Stimulated activated CD4-positive, alpha-beta T cell treated with anti-CD3 and anti-CD28 coated beads, Interleukin-4, amount 100 ng/mL, for 24 hours (primary cell): ENCODE measurements at places on chromosomes 3 and 15.

DNA sequence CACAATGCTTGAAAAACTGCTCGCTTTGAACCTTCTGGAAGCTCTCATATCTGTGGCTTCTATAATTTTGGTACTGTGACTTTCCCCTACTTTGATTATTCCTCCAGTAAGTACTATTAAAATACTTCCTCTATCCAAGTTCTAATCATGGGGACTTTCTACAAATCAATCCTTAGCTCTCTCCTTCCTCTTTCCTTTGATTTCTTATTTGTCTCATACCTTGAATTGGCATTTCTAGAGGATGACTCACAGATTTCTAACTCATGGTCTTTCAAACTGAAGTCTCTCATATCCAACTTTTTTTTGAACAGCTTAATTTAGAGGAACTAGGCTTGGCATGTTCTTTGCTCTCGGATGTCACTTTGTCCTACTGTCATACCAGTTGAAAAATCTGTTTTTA, 241.8 kb downstream of the TBC1D5 start:
- no peak for DNase-seq

DNA sequence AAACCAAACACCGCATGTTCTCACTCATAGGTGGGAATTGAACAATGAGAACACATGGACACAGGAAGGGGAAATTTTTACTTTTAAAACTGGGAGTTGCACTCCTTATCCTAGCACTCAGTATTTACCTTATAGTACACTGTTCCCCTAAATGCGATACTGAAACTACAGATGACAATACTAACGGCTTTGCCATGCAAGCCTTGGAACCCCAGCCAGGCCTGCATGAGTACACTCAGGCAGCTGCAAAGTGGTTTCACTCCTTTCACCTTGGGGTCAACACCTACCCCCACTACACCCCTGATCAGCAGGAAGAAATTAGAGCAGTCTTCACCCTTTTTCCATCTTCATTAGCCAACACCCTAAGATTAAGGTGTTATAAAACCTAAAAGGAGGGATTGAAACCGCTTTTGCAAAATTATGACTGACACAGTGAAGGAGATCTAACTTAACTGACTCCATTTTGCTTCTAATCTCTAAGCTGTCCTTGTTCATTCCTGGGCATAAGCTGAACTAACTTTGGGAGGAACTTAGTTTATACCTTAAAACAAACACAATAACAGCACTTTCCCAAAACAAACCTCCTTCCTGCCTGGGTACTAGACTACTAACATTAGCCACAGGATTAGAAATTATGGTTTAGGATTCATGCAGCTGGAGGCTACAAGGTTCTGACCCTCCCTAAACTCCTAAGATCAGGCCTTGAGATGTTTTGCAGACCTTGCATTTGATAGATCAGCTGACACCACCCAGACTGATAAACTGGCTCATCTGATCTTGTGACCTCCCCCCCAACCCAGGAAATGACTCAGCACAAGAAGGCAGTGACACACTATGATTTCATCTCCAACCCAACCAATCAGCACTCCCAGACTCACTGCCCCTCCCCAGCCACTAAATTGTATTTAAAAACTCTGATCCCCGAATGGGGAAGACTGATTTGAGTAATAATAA, 452.1 kb upstream of the PPP2R3A start:
- DNase-seq: no peak

DNA sequence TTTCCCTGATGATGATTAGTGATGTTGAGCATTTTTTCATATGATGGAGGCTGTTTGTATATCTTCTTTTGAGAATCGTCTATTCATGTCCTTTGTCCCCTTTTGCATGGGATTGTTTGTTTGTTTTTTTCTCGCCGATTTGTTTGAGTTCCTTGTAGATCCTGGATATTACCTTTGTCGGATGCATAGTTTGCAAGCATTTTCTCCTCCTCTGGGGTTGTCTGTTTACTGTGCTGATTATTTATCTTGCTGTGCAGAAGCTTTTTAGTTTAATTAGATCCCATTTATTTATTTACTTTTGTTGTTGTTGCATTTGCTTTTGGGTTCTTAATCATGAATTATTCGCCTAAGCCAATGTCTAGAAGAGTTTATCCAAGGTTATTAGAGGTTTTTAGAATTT, 232.8 kb downstream of the XXYLT1 start:
- no peak for DNase-seq

- no peak for DNase-seq
These were observed 87.3 kb upstream of the IGSF10 start for GRCh38 chr3:151548195-151548594.

GRCh38 chr3:127518456-127519081, 72.0 kb downstream of the TPRA1 start:
- no peak for DNase-seq

DNA sequence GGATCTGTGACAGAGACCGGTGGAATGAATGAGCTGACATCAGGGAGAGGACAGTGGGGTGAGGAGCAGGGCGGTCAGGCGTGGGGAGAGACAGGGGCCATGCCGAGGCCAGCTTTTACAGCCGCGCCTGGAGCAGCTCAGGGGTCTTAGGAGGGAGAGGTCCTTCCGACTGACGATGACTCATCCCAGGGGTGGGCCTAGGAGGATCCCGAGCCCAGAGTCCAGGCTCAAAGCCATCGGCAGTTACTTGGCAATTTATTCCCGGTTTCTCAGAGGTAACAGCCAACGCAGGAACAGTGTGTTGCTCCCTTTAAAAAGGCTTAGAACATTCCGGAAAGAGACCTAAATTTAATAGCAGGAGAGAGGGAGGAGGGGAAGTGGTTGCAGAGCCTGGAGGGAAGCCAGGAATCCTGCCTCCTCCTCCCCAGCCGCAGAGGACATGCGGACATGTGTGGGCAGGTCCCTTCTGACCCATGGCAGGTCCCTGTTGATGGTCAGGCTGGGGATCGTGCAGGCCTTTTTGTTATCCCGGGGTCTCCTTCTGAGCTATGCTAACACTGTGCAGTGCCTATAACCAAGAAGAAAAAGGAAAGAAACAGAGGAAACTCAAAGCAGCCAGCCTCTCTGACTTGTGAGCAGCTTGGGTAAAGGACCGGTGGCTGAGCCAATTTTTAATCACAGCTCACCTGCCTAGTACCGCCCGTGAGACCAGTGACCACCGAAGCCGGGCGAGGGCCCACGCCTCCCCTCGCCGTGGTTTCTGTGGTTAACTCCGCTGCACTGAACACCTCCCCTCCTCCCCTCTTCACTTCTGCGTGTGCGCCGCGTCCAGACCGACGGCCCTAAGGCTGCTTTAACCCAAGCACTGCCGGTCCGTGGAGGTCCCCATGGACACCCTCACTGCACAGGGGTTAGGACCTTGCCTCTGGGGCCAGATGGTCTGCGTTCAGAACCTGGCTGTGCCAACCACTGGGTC, 392.4 kb upstream of the PROK2 start:
- DNase-seq: no peak

DNA sequence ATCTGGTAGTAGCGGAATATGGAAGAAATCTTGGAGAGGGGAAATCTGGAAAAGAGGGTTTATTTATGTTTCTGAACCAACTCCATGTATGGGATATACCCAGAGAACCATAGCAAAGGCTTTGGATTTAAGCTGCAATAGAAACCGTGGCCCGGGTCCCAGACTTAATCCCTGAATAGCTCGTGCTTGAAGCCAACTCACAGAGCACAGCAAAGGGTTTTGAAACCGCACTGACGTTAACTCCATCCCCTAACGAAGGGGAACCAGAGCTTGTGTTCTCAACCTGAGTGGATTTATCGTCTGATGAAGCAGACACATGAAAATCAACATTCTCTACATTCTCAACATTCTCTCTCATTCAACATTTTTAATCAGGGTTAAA, 154.6 kb downstream of the APBA2 start:
- no peak for DNase-seq
